ENCODE measurements at places on chromosomes 5 and 9. TPM values are rescaled to one million over a fixed set of nuclear protein-coding genes. Genes with fewer than 3 reads are reported as not detected.
A peak's percentile ranks its signal among the peaks of the same experiment; 100 is the strongest.

GRCh38 chr5:149496166-149496565 is 55.1 kb downstream of the CSNK1A1 start:
- H3K4me1 ChIP-seq = peaks cover 2% of the 10 kb centered on the region
- H3K27ac ChIP-seq = no peak overlapping the region
- no peaks in the 10 kb centered on the region for H3K27me3 ChIP-seq
- DNase-seq = peak; percentile 48
- peaks cover 44% of the 10 kb centered on the region for H3K36me3 ChIP-seq

- H3K27ac ChIP-seq = no peak overlapping the region
- no peaks in the 10 kb centered on the region for H3K36me3 ChIP-seq
- no peak for DNase-seq
- no peaks in the 10 kb centered on the region for H3K27me3 ChIP-seq
- H3K4me1 ChIP-seq = no peaks in the 10 kb centered on the region
- H3K4me3 ChIP-seq = no peak overlapping the region
Observed at GRCh38 chr5:136521696-136522095, 156.4 kb upstream of the TRPC7 start.

DNA sequence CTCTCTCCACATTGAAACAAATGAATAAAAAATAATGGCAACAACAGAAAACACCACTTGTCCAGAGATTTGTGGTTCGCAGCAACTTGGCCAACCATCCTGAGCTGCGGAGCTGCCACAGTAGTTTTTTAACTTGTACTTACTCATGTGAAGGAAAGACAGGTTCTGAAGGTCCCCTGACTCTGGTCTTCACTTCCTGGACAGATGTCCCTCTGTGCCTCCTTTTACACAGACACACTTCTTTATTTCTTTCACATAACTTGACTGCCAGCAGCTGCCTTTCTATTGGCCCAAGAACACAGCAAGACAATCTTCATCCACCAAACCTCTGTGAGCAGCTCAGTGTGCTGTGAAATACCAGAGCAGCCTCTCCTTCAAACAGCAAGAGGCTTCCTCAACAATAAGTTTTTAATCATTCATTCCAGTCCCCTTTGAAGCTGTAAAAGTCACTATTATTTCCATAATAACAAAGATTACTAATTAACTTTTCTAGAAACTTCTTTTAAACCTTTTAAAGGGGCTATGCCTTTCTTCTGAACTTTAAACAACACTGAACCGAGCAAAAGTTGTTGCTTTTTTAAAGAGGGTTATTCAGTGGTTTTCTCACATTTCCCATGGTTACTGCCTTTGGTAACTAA is 198.7 kb downstream of the NR2F1-AS1 start:
- no peaks in the 10 kb centered on the region for H3K4me1 ChIP-seq
- H3K36me3 ChIP-seq = no peaks in the 10 kb centered on the region
- H3K27me3 ChIP-seq = no peaks in the 10 kb centered on the region
- no peak for DNase-seq

DNA sequence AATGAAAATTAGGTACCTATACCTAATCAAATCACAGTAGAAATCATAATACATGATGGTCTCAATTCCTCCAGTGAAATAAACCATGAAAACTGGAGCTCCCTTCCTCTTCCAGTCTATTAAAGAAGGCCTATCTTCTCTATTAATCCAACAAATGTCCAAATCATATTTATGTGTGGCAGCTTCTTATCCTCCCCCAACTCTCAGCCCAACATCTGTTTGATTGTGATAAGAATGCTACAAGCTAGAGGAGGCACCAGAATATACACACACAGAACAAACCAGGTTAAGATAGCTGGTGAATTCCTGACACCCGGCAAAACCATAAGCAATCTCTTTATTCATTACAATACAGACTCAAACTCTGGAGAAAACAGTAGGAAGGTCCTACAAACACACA is 110.8 kb downstream of the FBXL17 start:
- H3K27me3 ChIP-seq = no peaks in the 10 kb centered on the region
- H3K27ac ChIP-seq = no peak overlapping the region
- DNase-seq = no peak
- no peaks in the 10 kb centered on the region for H3K36me3 ChIP-seq

GRCh38 chr5:72412283-72413055 is 92.3 kb downstream of the PTCD2 start:
- no peak for DNase-seq
- no peak overlapping the region for H3K4me3 ChIP-seq
- H3K27ac ChIP-seq = no peak overlapping the region
- no peaks in the 10 kb centered on the region for H3K4me1 ChIP-seq
- H3K27me3 ChIP-seq = no peaks in the 10 kb centered on the region

DNA sequence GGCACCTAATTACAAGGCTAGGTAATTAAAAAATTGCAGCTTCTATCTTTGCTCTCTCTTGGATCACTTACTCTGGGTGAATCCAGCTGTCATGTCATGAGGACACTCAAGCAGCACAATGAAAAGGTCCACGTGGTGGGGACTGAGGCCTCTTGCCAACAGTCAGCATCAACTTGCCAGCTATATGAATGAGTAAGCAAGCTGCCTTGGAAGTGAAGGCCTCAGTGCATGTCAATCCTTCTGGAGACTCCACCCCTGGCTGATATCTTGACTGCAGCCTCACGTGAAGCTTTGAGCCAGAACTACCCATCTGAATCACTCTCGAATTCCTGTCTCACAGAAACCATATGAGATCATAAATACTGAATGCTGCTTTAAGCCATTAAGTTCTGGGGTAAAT is 140.5 kb downstream of the SNX18 start:
- no peak overlapping the region for H3K27ac ChIP-seq
- no peak for DNase-seq
- no peaks in the 10 kb centered on the region for H3K36me3 ChIP-seq
- no peak overlapping the region for H3K4me3 ChIP-seq
- H3K4me1 ChIP-seq = peaks cover 14% of the 10 kb centered on the region

GRCh38 chr5:122877518-122877917 is 32.1 kb downstream of the SNX24 start:
- H3K4me3 ChIP-seq = no peak overlapping the region
- H3K4me1 ChIP-seq = no peaks in the 10 kb centered on the region
- H3K27ac ChIP-seq = no peak overlapping the region
- H3K27me3 ChIP-seq = no peaks in the 10 kb centered on the region
- no peaks in the 10 kb centered on the region for H3K36me3 ChIP-seq

- peaks cover 61% of the 10 kb centered on the region for H3K4me1 ChIP-seq
- H3K36me3 ChIP-seq = peaks cover 2% of the 10 kb centered on the region
- peak; percentile 82 for DNase-seq
- H3K27ac ChIP-seq = peak overlapping the region; percentile 94
Observed at GRCh38 chr5:6829150-6829784, 116.0 kb downstream of the TENT4A start.

DNA sequence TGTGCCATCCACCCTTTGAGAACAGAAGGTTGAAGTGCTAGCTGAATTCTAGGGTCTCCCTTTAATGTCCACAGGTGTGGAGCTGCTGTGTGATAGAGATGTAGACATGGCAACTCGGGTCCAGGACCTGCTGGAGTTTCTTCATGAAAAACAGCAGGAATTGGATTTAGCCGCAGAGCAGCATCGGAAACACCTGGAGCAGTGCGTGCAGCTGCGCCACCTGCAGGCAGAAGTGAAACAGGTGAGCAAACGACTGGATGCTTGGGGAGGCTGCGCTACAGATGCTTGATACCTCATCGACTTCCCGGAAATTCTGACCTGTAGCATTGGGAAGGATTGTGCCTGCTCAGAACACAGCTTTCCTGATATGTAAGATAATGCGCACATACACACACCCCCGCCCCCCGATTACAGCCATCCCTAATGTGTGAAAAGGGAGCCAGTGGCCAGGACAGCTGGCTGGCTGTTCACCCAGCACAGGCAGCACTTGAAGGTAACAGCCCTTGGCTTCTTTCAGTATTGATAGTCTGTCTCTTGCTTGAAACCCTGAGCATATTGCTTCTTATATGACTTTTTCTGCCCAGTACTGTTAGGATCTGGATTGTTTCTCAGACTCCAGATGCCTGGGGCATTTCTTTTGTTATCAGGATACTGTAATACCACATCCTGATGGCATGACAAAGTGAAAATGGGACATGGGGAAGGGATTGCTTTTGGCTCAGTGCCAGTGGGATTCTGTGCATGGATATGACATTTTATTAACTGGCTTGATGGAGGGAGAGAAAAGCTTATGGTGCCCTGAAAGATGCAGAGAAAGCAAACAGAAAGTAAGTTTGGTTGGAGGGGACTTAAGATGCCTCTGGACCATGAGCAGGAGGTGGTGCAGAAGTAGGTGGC is 216.8 kb upstream of the OTULINL start:
- no peaks in the 10 kb centered on the region for H3K36me3 ChIP-seq
- peak; percentile 62 for DNase-seq
- peak overlapping the region; percentile 56 for H3K4me3 ChIP-seq
- H3K4me1 ChIP-seq = peaks cover 44% of the 10 kb centered on the region
- H3K27me3 ChIP-seq = no peaks in the 10 kb centered on the region

GRCh38 chr9:124137009-124137943 is 120.5 kb upstream of the NEK6 start:
- no peak overlapping the region for H3K27ac ChIP-seq
- no peak overlapping the region for H3K4me3 ChIP-seq
- H3K4me1 ChIP-seq = no peaks in the 10 kb centered on the region
- H3K36me3 ChIP-seq = no peaks in the 10 kb centered on the region

Gene UCK1
- 25.2 TPM for total RNA-seq

Gene PTGS1
- total RNA-seq = 0.28 TPM

Gene PSAT1
- 91.3 TPM for total RNA-seq

Gene GCNT1
- 7.0 TPM for total RNA-seq

Gene CDC25C
- total RNA-seq = 7.9 TPM

Gene URM1
- 98.3 TPM for total RNA-seq

Gene SEMA6A
- 0.24 TPM for total RNA-seq

Gene BTNL8
- total RNA-seq = not detected

Gene PCSK1
- not detected for total RNA-seq

Data from activated CD4-positive, alpha-beta T cell treated with anti-CD3 and anti-CD28 coated beads, Interleukin-2, amount 10 ng/mL, durations not matched to agents 24 days and 14 days (primary cell).